ENCODE measurements at places on chromosomes 12 and 14.

- DNase-seq = no peak
Observed at GRCh38 chr14:79062226-79062625, 892.1 kb downstream of the NRXN3 start.

- DNase-seq = no peak
Observed at GRCh38 chr14:95711476-95712176, 2.3 kb downstream of the TCL1A start.

DNA sequence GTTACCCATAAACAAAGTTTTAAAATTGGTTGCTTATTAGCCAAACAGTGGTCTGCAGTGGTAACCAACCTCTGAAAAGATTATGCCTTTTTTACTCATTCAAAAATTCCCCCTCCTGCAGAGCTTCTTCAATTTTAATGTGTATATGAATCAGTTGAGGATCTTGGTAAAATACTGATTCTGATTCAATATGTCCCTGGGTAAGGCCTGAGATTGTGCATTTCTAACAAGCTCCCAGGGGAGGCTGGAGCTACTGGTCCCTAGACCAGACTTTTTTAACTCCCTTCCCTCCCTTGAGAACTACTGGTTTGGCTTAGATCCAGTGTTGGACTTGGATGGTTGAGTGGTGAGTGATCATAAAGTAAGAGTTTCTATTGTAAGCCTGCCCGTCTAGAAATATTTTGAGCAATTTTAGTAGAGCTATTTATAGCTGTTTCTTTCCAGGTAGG lies 90.2 kb downstream of the FUT8 start:
- peak; percentile 84 for DNase-seq

DNA sequence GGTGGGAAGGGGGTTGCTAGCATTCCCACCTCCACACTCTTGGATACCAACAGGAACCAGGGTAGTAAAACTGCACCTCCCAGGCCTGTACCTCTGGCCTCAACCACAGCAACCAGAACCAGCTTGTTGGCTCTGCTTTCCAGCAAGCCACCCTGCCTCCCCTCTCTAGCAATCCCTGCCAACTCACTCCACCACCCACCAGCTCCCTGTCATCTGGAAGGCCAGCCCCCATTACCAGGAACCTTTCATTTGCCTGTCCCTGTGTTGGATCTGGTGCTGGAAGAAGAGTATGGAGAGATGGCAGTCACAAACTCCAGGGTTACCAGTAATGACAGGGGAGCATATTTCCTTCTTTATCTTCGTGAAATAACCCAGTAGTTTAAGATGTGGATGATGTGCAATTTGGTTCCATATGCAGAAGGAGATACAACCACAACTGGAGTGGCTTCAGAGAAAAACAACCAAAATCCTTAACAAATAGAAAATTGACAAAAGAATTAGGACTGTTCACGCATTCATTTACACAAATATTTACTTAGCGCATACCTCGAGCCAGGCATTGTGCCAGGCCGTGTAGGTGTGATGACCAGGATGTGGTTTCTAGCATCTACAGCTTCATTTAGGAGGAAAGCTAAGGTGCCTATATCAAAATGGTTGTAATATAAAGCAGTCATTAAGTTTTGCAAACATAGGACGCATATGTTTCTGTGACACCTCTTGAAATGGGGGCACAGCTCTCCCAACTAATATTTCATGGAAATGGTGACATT lies 3.4 kb downstream of the B4GALNT3 start:
- DNase-seq = no peak

DNA sequence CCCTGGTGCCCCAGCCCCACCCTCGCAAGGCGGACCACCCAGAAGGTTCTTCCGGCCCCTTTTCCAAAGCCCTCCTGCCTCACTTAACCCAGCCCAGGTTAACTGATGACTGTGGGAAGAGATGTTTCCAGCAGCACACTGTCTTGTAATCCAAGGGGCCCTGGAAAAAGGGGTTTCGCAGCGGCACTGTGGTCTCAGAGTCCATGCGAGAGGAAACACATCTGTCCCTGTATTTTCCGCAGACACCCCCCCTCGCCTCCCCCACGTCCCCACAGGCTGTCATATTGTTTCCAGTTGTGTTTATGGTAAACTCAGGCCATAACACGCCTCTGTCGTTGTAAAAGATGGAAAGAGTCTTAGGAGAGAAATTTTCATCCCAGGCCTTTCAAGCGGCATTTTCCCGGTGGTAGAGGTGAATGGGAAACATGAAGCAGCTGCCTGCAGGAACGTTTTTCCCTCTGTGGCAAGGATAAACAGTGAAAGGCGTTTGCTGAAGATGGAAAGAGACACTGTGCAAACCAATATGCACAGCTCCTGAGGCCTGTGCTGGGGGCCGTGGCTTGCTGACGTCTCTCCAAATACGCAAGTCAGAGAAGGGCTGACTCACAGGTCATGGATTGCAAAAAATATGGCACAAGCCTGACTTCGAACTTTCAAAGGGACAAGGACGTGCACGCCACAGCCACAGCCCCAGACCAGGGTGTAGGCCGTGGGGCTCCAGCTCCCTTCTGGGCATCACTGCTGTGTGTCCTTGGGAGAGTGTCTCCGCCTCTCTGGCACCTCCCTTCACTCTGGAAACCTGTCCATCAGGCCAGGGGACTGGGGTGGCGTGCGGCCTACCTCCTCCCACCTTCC lies 22.5 kb upstream of the FZD10 start:
- DNase-seq = no peak

GRCh38 chr12:71438670-71439361 lies 782 bp upstream of the LGR5 start:
- no peak for DNase-seq

GRCh38 chr12:22321018-22321605 lies 13.4 kb downstream of the ST8SIA1 start:
- DNase-seq = no peak

- peak; percentile 51 for DNase-seq
Observed at GRCh38 chr12:2338991-2339431, 286.2 kb downstream of the CACNA1C start.

Measured in myocyte (in vitro differentiated cells).